NCI-H2081 treated with DMSO at 0.1 percent for 48 hours (cell line): ENCODE measurements at places on chromosomes 5 and 9.

GRCh38 chr5:54457094-54457862 is 1.8 kb downstream of the HSPB3 start:
- no peak for DNase-seq

- no peak for DNase-seq
Observed at GRCh38 chr9:92140074-92140753, 25.0 kb upstream of the SPTLC1 start.

GRCh38 chr5:152625696-152626095 is 220.6 kb upstream of the NMUR2 start:
- DNase-seq: no peak

GRCh38 chr5:169993485-169993790 is 13.1 kb upstream of the INSYN2B start:
- DNase-seq: no peak

- no peak for DNase-seq
Observed at GRCh38 chr9:107308461-107308860, 25.4 kb downstream of the RAD23B start.

- no peak for DNase-seq
Observed at GRCh38 chr5:174688441-174689354, 35.7 kb upstream of the MSX2 start.

- DNase-seq: no peak
Observed at GRCh38 chr9:20948703-20949102, 82.7 kb downstream of the HACD4 start.

DNA sequence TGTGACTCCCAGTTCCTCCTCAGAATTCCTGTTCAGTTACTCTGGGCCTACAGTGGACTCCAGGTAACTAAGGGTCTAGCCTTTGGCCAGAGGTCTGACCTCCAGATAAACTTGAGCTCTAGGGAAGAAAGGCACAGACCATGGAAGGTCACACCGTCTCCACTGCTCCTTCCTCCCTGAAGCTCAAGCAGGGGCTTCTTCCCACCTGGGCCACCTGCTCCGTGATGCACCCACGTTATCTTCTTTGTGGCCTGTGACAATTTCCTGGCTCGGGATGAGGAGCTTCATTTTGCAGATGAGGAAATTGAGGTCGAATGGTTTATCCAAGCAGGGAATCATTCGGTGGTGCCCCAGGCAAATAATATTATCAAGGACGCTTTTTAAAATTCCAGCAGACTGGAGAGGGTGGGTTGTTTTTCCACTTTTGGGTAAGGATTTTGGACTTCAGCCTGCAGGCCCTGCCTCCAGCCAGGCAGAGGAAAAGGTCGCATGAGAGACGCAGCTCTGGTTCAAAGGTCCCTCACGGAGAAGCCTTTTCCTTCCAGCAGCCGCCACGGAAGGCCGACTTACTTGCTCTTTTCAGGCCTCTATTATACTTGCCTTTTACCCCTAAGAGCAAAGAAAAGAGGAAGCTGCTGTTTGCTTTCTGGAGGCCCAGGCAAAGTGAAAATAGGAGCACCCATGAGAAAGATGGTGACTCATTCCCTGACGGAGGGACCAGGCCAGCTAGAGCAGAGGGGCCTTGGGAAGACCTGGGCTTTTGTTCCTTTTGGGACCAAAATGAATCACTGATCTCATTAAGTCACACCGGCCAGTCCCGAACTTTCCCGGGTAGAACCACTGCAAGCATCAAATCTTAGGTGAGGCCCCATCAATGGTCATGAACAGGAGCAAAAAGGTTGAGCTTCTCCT is 22.8 kb upstream of the DUSP1 start:
- DNase-seq: no peak

DNA sequence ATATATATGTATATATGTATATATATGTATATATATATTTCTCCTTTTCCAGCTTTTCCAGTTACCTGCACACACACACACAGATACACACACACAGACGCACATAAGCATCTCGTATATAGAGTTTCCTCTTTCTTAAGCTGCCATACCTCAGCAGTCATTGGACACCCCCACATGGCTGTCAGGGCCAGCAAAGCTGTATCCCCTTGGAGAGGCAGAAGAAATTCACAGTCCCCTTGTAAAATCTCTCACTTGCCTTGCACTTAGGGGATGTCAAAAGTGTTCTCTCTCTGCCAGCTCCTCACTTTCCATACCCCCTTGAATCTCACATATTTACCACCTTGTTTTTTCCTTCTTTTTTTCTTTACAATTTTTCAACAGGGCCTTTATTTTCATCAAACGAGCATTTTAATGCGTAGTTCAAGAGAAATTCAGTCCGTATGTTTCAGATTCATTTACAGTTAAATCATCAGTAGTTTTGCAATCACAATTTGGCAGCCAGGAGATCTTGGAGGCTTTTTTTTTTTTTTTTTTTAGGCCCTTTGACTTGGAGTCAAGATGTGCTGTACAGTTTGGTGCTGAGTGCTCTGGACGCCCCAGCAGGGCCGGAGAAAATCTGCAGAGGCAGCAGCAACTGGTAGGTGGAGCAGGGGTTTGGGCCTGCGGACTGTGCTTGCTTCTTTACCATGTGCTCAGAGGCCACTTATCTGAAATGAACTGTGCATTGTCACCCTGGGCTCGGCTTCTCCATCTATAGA is 244.9 kb upstream of the KLF4 start:
- DNase-seq: no peak

DNA sequence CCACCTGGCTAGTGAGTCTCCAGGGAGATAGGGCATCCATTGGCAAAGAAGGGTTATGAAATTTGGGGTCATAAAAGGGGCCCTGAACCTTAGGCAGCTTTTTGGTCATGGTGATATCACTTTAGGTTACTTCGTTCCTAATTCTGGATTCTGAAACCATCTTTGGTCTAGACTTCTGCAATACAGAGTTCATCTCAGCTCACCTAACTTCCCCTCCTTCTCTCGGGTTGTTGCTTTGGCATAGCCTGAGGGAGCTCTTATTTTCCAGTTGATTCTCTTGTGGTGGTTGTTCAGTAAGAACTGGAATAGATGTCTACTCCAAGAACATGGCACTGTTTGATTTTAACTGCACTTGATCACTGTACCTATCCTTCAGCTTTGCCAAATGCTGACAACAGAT is 148.9 kb upstream of the RUSC2 start:
- no peak for DNase-seq

DNA sequence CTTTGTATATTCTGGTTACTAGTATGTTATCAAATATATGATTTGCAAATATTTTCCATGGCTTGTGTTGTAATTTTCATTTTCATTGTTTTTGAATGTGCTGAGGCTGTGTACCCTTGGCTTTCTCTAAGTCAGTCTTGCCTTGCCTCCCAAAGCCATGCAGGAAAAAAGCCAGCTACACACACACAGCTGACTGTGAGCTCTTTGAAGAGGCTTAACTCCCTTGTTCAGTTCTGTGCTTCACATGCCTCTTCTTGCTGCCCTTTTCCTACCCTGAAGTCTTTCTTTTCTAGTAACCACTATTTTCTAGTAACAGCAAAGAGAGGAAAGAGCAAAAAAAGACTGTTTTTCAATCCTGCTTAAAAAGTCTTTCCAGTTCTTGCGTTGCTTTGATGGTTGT is 53.9 kb downstream of the KCNN2 start:
- no peak for DNase-seq

GRCh38 chr9:98570663-98571440 is 137.9 kb downstream of the GABBR2 start:
- DNase-seq: no peak

- DNase-seq: no peak
Observed at GRCh38 chr5:135625486-135625885, 46.7 kb upstream of the CXCL14 start.

DNA sequence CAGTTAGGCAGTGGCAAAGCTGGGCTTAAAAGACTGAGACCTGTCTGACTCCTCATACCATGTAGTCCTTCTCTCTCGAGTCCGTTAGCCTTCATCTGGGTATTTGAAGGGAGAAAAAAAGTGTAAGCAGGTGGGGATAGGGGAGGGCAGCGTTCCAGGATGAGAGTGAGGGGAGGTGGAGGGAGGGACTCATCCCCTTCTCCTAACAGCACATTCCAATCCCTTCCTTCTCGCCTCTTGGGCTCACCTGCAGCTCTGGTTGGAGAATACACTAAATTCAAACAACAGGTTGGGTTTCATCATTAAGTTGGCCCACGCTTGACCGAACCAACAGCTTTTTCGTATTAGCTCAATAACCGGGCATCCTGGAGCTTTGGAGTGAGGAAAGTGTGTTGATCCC is 3.6 kb downstream of the NEURL1B start:
- no peak for DNase-seq

DNA sequence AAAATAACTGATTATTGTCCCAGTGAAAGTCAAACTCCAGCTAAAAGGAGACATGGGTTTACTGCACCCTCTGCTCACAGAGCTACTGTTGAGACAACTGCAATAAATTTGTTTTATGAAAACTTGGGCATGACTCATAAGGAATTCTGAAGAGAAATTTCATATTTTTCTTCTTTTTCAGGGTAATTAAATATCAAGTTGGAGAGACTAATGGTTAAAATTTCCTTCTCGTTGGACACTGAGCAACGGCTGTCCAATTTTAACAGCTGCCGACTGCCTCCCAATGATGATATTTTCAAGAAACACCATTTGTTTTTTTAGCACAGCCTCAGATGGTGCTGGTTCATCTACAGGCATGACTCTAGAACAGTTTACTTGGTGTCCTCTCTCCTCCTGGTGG is 259.2 kb upstream of the RGMB start:
- DNase-seq: no peak

- DNase-seq: no peak
Observed at GRCh38 chr9:136720251-136720897, 8.0 kb downstream of the DIPK1B start.

DNA sequence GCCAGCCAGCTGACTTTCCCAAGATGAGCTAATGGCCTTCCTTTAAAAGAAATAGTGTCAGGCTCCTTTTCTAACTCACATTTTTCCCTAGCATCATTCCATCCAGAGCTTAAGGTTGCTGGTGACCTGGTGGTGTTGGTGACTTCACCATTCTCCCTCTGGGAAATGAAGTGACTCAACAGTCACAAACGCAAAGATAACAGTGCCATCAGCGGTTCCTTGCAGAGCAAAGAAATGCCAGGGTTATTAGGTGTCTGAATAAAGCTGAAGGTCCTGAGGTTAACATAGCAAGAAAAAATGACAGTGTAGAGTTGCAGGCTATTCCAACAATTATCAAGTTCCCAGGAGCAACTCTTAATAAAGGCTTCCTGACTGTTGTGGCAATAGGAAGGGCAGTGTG is 111.8 kb upstream of the SLC44A1 start:
- no peak for DNase-seq

- no peak for DNase-seq
Observed at GRCh38 chr5:158884827-158885518, 214.7 kb downstream of the EBF1 start.

GRCh38 chr5:92769978-92770377 is 811.0 kb downstream of the NR2F1-AS1 start:
- no peak for DNase-seq

GRCh38 chr5:140336388-140336787 is 10.0 kb downstream of the HBEGF start:
- no peak for DNase-seq

DNA sequence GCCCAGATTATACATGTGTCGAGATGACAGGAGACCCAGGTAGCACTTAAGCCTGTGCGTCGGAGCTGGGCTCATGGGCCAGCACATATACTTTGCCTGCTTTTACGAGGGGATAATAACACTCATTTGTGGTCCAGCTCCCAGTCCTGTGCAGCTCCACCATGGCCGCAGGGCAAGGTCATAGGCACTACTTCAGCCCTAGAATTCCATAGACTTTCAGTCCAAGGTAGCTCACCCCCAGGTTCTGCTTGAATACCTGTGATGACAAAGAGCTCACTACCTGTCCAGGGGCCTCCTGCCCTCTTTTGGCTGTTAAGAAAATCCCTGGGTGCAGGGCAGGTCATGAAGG is 1.7 kb downstream of the CORO2A start:
- no peak for DNase-seq

DNA sequence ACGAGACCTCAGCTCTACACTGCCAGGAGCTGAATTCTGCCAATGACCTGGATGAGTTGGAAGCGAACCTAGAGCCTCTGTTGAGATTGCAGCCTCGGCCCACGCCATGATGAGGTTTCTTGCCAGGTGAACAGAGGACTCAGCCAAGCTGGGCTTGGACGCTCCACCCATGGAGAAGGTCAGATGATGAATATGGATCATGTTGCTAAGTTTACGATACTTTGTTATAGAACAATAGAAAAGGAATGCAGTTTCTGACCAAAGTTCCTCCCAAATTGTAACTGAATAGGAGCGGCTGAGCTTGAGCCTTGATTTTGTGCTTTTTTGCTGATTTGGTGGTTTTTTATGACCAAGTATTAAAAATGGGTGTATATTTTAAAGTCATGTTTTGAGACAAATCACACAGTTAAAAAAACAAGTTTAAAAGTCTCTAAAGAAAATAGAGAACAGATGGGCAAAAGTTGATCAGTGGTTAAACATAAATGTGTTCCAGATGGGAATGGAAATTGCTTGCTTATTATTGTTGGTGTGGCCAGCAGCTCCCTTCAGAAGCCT is 32.9 kb downstream of the ROPN1L start:
- DNase-seq: no peak

GRCh38 chr5:179246227-179246626 is 99.0 kb downstream of the ADAMTS2 start:
- no peak for DNase-seq

GRCh38 chr9:129513282-129513681 is 107.6 kb downstream of the C9orf50 start:
- DNase-seq: no peak

GRCh38 chr9:125663127-125663526 is 43.9 kb downstream of the MAPKAP1 start:
- no peak for DNase-seq

GRCh38 chr9:4662108-4662988 is at the start of gene PLPP6:
PLPP6 (plus strand) TSS chr9:4662294; CDS start chr9:4662376, 82 bp downstream.
- DNase-seq: peak; percentile 89

GRCh38 chr9:134492721-134493460 is 148.7 kb upstream of the COL5A1 start:
- no peak for DNase-seq

GRCh38 chr5:77015938-77016569 is 14.2 kb upstream of the AGGF1 start:
- DNase-seq: no peak

DNA sequence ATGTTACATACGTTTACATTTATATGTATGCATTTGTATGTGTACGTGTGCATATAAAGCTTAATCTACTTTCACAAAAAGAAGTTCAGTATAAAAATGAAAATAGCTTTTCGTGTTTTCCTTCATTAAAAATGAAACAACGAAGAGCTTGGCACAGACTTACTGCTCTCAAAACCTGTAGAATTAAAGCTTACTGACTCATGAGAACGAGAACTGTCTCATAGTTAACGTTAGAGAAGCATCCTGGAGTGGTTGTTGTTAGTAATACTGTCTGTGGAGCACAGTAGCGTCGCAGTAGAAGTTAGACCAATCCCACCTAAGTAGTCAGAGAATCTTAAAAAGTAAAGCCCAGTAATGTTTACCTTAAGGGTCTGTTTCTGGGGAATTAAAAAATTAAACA is 1.3 kb downstream of the MAT2B start:
- DNase-seq: no peak

GRCh38 chr5:644971-645370 is 32.8 kb downstream of the CEP72 start:
- DNase-seq: no peak
